ENCODE measurements at places on chromosomes 6 and 20.
A peak's percentile ranks its signal among the peaks of the same experiment; 100 is the strongest.

GRCh38 chr6:135440087-135440792 is 57.3 kb downstream of the AHI1 start:
- no peak for DNase-seq

DNA sequence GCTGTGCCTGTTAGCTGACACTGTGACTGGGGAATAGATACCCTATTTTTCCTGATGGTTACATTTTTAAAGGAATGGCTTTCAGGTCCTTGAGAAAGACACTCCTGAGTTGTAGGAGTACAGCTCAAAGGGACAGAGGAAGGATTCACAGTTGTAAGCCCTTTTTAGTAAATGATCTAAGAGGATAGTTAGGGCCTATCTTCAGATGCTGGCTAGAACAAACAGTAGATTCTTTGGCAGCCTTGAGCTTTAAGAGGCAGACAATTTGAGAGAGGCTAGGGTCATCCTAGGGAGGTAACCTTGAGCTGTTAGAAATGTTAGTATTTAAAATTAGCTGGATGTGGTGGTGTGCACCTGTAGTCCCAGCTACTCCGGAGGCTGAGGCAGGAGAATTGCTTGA is 111.5 kb downstream of the ZFAND3 start:
- no peak for DNase-seq

GRCh38 chr20:327186-328026 is 2.1 kb downstream of the SOX12 start:
- peak; percentile 86 for DNase-seq

GRCh38 chr6:46832816-46833215 is 39.6 kb downstream of the MEP1A start:
- DNase-seq, result no peak

DNA sequence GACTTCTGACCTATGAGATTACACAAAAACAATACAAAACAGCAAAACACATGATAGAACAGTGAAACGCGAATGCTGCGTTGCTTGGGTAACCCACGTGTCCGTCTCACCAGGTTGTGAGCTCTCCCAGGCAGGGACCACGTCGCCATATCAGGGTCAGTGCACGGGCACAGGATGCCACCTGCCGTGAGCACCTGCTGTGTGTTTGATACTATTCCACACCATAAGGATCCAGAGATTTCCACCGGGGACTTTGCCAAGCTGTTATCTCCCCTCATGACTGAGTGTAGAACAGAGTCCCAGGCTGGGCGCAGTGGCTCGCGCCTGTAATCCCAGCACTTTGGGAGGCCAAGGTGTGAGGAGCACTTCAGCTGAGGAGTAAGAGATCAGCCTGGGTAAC is 288.0 kb downstream of the BMP7 start:
- DNase-seq, result no peak

GRCh38 chr6:90596967-90597539 is 10.2 kb upstream of the MAP3K7 start:
- DNase-seq, result no peak

DNA sequence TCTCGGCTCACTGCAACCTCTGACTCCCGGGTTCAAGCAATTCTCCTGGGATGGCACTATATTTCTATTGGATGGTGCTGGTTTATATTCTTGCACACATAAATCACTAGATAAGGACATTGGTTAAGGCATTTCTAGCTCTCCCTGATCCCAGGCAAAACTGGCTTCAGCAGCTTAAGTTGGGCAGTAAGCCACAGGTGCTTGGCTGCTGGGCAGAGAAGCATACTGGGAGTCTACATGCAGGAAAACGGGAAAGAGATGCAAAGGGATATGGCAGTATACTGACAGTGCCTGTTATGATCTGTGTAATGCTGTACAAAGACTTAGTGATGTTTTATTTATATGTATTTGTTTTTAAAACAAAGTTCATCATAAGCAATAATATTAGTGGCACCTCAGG is 33.3 kb upstream of the ZFP64 start:
- no peak for DNase-seq

GRCh38 chr6:12395898-12396297 is 105.7 kb downstream of the EDN1 start:
- no peak for DNase-seq

DNA sequence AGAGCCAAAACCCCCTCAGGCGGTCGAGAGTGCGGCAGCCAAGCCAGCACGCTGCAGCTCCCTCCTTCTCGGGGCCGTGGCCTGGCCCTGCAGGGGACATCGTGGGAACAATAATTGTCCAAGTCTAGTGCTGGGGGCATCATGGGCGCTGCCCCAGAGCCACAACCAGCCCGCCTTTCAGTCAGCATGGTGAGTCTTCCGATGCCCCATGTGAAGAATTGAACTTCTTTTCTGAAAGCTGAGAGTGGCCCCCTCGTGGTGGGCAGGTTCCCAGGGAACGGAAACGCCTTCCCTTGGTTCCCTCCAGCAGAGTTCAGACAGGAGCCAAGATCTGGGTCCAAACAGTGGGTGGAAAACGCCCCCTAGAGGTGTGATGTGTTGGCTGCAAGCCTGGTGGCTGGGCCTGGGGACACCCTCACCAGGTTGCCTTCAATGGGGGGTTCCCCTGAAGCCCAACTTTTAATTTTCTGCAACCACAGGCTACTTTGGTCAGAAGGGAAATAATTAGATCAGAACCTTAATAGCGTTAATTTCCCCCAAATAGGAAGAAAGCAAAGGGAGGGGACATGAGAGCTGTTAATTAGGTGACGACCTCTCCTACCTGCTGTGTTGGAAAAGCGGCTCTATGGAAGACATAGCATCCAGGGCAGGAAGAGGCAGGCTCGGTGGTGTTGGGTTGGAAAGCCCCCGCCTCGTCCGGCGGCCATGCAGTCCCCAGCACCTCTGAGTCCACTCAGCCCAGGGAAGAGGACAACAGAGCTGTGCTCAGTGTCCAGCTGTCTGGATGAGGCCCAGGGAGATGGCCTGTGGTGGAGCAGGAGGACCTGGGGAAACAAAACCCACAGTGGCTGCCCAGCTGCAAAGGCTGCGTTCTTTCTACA is 4.7 kb upstream of the MRGBP start:
- DNase-seq, result peak; percentile 67

GRCh38 chr6:11028959-11029358 is 15.1 kb downstream of the ELOVL2 start:
- DNase-seq, result no peak

GRCh38 chr6:119669221-119669620 is 319.7 kb upstream of the MAN1A1 start:
- no peak for DNase-seq

DNA sequence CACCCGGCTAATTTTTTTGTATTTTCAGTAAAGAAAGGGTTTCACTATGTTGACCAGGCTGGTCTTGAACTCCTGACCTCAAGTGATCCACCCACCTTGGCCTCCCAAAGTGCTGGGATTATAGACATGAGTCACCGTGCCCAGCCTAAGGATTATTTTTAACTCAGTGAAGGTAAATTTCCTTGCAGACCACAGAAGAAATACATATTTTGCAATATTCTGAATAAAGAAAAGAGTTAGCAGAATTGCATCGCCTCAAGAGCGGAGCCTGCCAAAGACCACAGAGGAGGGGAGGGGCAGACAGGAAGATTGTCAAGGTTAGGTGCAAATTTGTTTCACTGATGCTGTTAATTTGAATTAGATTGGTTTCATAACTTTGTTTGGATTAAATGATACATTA is 47.4 kb downstream of the SOD2 start:
- DNase-seq, result no peak

GRCh38 chr20:4011226-4011975 is 4.0 kb downstream of the RNF24 start:
- no peak for DNase-seq

DNA sequence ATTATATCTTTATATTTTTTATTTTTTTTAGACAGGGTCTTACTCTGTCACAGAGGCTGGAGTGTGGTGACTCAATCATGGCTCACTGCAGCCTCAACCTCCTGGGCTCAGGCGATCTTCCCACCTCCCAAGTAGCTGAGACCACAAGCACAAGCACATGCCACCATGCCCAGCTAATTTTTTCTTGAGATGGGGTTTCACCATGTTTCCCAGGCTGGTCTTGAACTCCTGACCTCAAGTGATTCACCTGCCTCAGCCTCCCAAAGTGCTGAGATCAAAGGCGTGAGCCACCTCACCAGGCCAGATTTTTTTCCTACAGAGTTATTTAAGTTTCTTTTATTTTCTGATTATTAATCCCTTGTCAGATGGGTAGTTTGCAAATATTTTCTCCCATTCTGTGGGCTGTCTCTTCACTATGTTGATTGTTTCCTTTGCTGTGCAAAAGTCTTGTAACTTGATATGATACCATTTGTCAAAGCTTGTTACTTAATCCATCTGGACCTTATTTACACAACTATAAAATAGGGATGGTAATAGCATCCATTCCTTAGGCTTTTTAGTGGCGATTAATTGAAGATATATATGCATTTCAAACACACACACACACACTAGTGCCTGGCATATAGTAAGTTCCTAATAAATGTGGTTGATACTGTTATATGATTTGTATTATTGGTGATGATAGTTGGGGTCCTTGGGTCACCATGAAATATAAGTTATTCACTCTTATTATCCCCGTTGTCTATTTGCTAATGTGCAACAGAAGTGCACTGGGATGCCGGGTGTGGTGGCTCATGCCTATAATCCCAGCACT is 187.1 kb downstream of the BCAS1 start:
- no peak for DNase-seq

GRCh38 chr6:122530440-122531046 is 58.9 kb upstream of the SERINC1 start:
- DNase-seq, result peak; percentile 41

- peak; percentile 51 for DNase-seq
Measured at GRCh38 chr6:107704347-107705013, 119.6 kb downstream of the SCML4 start.

GRCh38 chr20:61730631-61731362 is 334.9 kb downstream of the TAF4 start:
- no peak for DNase-seq

DNA sequence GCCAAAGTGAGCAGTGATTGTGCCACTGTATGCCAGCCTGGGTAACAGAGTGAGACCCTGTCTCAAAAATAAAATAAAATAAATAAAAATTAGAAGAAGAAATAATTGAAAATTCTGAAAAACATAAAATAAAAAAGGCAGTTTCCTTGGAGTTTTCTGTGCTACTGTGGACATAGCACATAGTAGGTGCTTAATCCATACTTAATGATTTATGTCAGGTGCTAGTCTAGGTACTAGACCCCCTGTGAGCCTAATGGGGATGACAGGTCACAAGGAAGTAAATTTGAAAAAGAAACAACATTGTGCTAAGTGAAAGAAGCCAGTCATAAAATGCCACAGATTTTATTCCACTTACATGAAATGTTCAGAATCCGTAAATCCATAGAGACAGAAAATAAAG is 9.2 kb upstream of the SLC9A8 start:
- no peak for DNase-seq

GRCh38 chr20:52204136-52204535 is 12.6 kb upstream of the ZFP64 start:
- DNase-seq, result no peak

- peak; percentile 13 for DNase-seq
Measured at GRCh38 chr20:45407783-45408645, at the start of gene DBNDD2. Gene DBNDD2 (plus strand): TSS chr20:45408289. CDS start chr20:45408468, 179 bp downstream.

DNA sequence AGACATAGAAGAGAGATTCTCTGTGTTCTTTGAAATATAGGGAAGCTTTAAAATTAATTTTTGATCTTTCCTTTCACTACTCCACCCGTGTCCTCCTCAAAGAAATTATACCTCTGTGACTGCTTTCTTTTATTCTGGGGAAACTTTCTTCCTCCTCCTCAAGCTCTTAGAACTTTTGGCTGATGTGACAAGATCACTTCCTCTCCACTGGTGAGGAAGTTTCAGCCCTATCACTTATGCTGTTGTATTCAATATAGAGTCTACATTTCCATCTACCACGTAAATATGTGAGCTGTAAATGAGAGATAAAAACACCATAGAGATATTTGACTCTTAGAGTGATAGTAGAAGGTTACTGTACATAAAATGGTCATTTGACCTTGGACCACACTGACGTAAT is 141.9 kb upstream of the SASH1 start:
- DNase-seq, result no peak

- no peak for DNase-seq
Measured at GRCh38 chr20:57398901-57399535, 7.8 kb downstream of the RBM38 start.

DNA sequence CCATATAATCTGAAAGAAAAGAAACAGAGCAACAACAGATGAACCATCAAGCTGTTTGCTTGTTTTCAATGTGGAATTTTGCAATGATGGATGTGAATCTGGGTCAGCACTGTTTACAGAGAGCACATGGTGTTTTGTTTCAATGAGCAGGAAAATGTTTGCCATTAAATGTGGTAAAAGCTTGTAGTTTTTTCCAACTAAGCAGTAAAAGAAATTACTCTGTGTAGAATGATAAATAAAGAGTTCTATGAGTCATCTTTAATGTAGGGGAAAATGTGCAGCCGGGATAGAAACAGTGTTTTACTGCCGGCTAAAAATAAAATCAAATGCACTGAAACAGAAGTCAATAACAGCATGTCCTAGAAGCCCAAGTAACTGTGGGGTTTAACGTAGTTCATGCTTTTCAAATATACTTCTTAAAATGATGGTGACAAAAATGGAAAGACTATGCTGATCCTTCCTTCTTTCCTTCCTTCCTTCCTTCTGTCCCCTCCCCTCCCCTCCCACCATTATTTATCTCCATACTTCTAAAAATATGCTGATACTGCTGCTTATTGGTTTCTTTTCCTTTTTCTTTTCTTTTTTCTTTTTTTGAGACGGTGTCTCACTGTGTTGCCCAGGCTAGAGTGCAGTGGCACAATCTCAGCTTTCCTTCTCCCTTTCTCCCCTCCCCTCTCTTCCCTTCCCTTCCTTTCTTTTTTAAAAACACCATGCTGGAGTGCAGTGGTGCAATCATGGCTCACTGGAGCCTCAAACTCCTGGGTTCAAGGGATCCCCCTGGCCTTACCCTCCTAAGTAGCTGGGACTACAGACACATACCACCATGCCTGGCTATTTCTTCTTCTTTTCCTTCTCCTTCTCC is 6.3 kb upstream of the NAA20 start:
- no peak for DNase-seq

DNA sequence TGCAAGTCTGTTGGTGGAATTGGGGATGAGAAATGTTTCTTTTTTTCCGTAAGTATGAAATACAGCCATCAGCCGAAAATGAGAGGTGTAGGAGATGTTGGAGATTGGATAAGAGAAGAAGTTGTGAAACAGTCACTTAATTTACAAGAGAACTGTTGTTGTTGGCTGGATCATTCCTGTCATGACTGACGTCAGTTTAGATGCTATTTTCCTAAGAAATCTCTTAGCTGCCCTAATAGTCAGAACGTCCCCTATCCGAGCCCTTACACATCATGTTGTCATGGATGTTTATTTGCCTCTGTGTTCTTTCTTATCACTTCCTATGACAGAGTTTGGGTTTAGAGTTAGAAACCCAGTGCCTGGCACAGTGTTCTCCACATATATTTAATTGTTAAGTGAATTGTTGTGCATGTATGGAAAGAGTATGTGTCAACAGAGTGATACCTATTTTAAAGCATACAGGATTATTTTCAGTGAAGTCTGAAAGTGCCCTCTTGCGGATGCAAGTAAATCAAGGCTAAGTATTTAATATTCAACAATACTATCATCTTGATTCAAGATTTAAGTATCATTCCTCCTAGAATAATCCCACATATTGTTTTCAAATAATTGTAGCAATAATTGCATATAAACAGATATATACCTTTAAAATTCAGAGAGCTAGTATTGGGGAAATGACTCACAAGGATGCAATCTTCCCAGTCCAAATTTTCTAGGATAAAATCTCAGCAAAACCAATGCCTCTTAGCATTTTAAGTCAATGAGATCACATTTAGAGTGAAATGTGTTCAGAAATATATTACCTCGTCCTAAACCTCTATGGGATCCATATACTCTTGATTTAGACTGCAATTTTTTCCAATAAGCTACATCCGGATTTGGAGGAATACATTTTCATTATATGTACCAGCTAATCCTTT is 309.9 kb upstream of the NOX3 start:
- DNase-seq, result no peak
